ENCODE measurements at places on chromosomes 16 and 17.

GRCh38 chr17:31587462-31587861, 196.0 kb downstream of the RAB11FIP4 start:
- DNase-seq = no peak

DNA sequence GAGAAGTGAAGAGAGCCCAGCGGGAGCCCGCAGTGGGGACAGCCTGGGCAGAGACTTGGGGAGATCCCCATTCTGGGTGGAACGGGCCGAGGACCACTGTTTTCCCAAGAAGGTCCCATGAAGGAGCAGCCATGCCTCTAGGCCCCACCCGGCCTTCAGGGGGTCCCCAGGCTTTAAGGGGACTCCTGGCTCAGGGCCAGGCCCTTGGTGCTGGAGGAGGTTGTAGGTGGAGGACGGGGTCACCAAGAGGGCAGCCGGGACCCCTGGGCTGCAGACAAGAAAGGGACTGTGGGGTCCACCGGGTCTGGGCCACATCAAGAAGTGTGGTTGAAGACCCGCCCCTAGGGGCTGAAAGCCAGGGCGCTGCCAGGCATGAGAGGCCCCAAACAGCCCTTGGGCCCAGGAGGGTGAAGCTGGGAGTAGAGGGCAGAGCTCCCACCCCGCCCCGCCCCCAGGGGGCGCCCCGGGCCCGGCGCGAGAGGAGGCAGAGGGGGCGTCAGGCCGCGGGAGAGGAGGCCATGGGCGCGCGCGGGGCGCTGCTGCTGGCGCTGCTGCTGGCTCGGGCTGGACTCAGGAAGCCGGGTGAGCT, at the start of gene PRSS21:
Gene PRSS21 (plus strand): TSS at position 487 of the 589 bp plus-strand sequence. CDS start 32 bp downstream, at position 519.
- DNase-seq = no peak

- DNase-seq = no peak
These were observed 16.4 kb downstream of the FAM20A start for GRCh38 chr17:68584581-68585303.

DNA sequence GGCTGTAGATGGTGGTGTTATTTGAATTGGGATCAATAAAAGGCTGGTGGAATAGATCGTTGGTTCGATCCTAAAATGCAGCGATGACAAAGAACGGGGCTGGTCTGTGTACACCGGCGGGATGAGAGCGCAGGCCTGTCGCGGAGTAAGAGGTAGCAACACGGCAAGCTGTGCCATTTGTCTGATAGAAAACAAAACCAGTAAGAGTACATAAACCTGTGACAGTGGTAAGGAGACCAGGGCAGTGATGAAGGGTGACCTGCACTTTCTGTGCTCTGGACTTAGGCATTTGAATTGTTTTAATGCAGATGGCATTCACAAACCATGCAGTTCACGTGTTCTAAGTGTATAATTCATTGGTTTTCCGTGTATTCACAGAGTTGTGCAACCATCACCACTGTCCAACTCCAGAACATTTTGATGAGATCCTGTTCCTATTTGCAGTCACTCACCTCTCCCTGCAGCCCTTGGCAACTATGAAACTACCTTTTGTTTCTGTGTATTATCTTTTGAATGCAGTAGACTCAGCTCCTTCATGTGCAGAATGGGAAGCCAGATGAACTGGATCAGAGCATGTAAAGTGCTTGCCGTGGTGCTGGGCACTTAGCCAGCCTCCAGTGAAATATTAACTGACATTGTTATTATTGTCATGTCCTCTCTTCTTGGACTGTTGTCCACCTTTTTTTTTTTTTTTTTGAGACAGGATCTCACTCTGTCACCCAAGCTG, 286.1 kb downstream of the SNX29 start:
- no peak for DNase-seq

DNA sequence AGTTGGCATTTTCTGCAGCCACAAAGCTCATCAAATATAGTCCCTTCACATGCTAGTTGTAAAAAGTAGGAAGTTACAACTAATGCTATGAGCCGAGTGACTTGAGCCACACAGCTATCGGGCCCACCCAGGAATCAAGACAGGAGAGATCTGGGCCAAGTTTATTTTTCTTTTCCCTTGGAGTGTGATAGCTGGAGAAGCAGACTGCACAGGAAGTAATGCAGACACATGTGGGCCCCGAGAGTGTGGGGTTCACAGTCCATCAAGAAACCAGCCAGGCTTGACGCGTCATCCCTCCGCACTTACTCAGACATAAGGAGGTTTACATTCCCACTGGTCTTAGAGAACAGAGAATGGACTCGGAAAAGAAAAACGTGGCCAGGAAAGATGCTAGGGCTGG, 403.1 kb upstream of the CDH11 start:
- DNase-seq = peak; percentile 88

- DNase-seq = no peak
These were observed 3.9 kb downstream of the DHX33 start for GRCh38 chr17:5464717-5465507.

DNA sequence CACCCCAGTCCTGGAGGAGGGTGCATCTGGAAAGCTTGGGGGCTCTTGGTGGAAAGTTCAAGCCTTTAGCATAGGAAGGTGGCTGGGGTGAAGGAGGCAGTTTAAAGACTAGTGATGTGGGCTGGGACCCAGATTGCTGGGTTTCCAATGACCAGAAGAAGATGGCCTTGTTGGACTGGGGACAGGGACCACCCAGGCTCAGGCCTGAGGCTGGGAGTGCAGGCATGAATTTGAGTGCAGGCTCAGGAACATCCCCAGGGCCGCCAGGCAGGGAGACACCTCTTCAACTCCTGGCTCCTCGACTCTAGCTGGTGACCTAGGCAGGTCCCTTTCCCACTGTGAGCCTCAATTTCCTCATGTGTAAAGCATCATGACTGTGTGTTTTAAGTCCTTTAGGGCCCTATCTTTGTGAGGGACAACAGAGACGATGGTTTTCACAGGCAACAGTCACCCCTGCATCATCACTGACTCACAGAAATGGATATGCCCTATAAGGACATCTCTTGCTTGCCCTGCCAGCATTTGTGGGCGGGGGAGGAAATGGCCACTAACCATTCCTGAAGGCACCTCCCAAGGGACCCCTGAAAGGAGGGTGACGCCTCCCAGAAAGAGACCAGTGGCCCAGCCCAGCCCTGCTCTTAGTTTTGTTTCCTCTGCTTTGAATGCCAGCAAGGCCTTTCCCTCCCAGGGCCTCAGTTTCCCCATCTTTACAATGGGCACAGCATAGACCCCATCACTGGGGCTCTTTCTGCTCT, 11.1 kb downstream of the NLRC5 start:
- DNase-seq = peak; percentile 98

GRCh38 chr17:1082579-1082978, 85.7 kb downstream of the TIMM22 start:
- peak; percentile 63 for DNase-seq
